ENCODE measurements at places on chromosomes 4 and X. TPM values are rescaled to one million over a fixed set of nuclear protein-coding genes. Genes with fewer than 3 reads are reported as not detected.

SATL1 gene
- total RNA-seq: not detected

MSN gene
- 325 TPM for total RNA-seq

DNA sequence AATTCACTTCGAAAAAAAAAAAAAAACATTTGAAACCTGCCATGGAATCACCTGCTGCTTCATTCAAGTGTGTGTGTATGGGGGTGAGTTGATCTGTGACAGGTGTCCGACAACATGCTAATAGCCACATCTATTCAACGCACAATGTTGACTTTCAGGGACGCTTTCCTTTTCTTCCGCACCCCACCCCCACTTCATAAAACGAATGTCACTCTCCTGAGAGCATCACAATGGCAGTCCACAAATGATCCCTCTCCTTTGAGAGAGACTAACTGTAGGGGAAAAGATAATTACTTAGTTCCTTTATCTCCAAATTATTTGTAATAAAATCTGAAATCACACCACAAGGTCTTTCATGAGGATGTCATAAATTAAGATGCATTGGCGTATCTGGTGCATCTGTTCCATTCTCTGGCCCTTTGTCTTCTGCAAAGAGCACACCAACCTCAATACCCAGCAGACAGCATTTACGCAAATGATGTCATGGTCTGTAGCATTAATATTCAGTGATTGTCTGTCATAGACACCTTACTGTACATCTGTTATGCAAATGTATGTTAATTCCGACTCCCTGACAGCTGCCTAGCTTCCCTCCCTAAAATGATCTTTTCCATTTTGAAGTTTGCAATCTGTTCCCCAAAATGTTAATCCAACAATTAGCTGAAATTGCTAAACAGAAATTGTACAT lies 640.0 kb upstream of the BOD1L1 start:
- DNase-seq: no peak

DNA sequence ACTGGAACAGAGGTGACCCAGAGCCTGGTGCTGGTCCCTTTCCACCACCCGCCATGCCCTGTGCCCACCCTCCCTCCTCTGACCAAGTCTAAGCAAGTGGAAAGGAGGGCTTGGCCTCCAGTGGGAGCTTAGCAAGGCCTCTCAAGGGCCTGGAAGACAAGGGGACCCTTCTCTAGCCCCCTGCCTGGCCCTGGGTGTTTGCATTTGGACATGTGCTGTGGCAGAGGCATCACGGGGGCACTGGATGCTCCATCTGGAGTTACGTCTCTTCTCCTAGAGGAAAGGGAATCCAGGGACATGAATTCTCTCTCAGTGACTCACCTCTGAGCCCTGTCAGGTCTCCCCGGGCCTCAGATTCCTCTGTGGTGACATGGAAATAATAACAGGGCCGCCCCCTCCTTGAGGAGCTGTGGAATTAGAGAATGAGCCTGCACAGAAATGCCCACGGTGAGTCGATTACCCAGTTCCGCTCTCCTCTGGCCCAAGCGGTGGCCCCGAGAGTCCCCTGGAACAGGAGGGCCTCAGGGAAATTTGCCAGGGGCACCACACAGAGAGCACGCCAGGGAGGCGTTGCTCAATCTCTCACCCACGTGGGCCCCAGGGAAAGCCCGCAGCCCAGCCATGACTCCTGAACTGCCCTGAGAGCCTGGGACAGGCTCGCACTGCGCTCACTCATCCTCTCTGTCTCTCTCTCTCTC lies 189.6 kb downstream of the BCOR start:
- DNase-seq: no peak

Data from sciatic nerve (tissue), 2 donors.